ENCODE measurements at places on chromosomes 1 and 21. TPM values are rescaled to one million over a fixed set of nuclear protein-coding genes. Genes with fewer than 3 reads are reported as not detected.

The CELA3B gene
- not detected for total RNA-seq

The VCAM1 gene
- not detected for total RNA-seq

The SPSB1 gene
- total RNA-seq: 8.2 TPM

DNA sequence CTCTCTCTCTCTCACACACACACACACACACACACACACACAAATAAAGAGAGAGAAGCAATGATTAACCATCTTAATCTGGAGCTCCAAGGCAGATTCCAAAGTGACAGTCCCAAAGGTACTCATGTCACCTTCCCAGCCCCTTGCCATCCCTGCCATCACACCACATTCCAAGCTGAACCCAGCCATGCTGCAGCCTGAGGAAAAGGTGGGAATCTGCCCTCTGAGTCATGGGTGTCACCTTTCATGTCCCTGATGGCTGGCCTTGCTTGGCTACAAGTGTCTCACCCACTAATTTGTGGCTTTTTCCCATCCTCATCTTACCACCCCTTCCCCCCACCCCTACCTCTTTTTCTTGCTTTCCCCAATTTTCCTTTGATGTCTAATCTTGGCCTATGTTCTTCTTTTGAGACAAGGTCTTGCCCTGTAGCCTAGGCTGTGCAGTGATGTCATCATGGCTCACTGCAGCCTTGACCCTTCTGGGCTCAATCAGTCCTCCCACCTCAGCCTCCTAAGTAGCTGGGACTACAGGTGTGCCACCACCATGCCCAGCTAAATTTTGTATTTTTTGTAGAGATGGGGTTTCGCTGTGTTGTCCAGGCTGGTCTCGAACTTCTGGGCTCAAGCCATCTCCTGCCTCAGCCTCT, 3.2 kb downstream of the ANXA9 start:
- no peak for DNase-seq

DNA sequence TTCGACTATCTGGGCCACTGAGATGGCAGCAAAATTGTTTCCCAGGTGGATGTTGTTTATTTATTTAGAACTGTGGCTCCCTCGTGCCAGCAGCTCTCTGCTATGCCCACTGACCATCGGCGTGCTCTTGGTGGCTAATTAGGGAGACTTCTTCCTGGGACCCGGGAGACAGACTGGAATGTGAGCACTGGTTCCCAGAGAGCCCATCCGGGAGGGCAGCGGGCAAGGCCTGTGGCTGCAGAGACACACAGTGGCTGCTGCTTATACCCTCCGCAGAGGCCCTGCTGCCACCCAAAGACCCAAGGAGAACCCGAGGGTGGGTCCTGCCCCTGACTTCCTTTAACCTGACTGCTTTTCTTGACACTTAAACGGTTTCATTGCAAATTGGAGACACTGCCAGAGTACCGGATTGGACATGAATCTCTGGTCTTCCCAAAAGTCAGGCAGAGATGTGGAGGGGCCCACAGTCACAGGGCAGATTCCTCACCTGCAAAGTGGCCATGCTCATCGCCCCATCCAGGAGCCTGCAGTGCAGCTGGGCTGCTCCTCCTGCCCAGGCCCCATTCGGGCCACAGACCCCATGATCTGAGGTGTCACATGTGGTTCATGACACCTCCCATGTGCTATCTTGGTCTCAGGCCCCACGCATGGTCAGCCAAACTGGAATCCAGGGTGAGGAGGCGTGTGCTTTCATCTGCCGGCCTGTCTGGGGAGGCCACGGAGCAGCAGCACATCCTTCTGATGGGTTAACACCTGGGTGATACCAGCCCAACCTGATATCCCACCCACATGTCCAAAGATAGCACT, 5.7 kb upstream of the MATN1 start:
- DNase-seq: no peak

- no peak for DNase-seq
Measured at GRCh38 chr1:48462716-48463302, 9.2 kb downstream of the SPATA6 start.

DNA sequence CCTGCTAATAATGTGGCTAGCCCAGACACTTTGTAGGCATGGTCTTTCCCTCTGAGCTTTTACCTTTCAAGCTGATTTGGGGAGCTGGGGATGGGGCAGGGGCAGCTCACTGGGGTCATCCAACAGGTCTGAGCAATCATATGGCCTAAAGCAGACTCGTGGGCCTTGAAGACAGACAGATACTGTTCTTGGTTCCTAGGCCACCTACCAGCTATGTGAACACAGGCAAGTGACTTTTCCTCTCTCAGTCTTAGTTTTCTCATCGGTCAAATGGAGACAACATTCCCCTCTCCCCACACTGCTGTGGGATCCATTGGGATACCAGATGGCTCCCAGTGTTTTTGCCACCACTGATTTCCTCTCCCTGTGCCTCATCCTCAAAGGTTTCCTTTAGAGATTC, 181.8 kb downstream of the RRAGC start:
- no peak for DNase-seq

DNA sequence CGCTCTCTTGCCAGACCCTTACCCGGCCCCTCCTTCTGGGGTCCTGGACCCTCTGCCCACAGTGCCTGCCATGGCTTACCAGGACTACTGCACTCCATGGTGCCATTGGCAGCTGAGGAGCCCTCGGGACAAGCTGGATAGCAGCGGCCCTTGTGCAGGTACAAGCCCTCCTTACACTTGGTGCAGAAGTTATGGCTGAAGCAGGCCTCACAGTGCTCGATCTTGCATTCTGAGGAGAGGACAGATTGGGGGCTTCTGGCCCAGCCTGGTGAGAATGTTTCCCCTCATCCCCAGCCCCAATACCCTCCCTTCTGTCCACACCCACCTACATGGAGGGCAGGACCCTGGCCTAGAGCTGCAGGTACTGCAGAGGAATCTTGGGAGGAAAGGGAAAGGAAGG, 18.4 kb upstream of the GNL2 start:
- DNase-seq: no peak

DNA sequence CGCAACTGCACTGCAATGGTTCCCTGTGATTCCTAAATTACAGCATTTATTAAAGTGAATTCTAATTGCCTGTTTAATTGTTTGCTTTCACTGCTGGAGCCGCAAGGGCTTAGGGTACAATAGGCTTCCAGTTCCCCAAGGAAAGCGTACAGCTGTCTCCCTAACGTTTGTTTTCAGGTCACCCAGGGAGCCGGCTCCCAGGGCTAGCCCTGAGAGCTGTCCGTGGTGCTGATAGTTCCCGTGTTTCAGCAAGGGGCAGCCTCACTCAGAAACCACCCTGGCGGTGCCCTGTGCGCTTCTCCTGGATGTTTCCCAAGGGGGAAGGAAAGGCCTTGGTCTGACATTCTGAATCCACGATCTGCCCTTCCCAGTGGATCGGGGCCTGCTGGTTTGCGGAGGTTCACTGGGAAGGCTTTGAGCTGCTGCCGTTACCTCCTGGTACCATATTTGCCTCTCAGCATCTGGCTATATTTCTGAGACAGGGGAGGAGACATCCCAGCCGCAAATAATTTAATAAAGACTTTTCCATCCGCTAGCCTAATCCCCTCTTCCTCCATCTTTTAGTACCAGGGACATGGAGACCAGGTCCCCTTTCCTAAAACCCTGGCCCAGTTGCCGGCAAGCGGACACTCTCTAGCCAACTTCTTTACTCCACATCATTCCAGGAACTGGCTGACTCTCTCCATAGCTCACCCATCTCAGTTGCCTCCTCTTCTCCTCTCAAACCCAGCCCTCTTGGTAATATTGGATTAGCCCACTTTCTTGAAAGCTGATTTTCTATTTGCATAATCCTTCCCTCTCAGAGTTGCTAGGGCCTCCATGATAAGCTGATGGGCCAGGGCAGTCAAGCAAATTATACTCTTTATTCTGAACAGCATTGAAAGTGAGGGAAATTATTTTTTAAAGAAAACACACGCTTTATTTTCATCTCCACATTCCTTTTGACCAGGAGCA, 149.0 kb downstream of the IGSF21 start:
- DNase-seq: peak; percentile 56

GRCh38 chr21:38766987-38767722, 38.6 kb upstream of the ETS2 start:
- peak; percentile 34 for DNase-seq

DNA sequence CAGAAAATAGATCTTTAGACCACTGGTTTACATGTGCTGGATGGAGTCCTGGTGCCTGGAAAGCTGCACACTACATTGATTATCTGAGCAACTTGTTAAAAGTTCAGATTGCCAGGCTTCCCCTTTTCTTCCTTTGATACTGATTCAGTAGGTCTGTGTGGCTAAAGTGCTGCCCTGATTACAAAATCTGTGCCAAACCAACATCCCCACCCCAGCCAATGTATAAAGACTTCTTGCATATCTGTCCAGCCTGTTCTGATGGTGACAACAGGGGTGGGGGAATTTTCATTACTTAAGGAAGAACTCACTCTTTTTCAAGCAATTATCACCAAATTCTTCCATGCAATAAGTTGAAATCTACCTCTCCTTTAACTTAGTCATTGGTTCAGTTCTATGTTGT, 135.5 kb downstream of the TNFSF18 start:
- DNase-seq: no peak
